ENCODE measurements at places on chromosomes 3 and 15.

DNA sequence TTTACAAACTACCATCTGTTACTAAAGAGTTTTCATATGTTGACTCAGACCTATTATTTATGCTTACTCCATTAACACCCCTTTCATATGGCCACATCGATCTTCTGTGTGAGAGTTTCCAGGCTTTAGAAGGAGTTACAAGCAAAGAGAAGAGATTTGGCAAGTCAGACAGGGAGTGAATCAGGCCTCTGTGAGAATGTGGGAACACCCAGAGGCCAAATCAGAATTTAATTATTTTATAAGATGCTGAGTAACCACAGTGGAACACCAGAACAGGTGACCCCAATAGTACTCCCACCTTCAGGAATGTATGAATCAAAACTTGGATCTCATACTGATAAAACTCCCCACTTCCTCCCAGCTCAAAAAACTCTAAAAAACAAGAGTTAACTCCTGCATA, 42.0 kb downstream of the IFT57 start:
- DNase-seq = no peak

DNA sequence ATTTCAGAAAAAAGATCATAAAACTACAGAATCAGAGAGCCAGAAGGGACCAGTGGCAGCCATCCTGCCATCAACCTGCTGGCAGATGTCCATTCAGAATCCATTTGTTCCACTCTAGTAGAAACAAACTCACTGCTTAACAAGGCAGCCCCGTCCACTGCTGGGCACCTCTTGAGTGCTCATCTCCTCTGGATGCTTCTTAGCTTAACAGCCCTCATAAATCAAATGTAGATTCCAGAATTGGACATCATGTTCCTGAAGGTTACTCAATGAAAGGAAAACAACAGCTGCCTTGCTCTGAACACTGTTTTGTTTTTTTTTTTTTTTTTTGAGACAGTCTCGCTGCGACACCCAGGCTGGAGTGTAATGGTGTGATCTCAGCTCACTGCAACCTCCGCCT, 37.3 kb downstream of the ABCC5 start:
- DNase-seq = no peak

DNA sequence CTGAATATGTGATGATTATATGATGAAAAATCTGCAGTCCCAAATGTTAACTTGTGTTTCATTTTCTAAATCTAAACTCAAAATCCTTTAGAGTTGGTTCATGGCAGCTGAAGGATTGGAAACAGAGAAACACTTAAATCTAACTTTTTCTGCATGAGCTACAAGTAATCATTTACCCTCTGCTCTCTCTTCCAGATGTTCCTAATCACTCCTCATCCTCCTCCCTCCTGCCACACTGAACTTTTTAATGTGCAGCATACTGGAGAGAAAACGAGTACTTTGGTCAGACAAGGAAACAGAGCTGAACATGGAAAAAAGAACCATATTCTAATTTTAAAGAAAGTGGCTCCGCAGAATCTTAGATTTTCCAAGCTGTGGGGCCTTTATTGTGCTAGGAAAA, 321.2 kb upstream of the COL8A1 start:
- no peak for DNase-seq

- DNase-seq = no peak
Measured at GRCh38 chr3:184765047-184765729, 46.8 kb upstream of the VPS8 start.

- DNase-seq = no peak
Measured at GRCh38 chr15:52288051-52288942, 7.3 kb downstream of the MYO5C start.

DNA sequence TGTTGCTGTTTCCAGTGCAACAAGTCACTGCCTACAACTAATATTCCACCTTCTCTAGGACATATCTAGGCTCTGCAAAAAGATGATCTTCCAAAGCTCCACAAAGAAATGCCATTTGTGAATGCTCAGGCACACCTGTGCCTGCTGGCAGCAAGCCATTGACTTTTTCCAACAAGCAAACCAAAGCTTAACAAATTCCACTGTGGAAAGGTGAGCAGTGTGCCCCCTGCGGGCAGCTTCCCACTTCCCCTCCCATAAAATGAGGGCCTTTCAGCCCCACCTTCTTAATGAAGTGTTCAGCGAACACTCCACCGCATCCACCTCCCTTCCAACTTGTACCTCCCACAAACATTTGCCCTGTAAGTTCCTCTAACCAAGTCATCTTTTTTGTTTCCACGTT, 157.5 kb upstream of the SLC24A5 start:
- no peak for DNase-seq

DNA sequence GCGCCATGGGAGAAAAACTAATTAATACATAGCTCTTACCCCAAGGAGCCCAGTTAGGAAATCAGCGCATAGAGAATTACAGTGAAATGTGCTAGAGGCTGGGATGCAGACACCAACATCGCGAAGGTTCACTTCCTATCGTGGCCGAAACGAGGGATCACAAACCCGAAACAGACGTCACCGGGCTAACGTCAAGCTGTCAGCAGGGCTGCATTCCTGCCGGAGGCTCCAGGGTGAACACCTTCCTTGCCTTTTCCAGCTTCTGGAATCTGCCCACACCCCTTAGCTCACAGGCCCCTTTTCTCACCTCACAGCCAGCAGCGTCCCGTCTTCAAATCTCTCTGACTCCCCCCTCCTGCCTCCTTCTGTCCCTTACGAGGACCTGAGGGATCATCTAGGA, 13.0 kb downstream of the GP5 start:
- no peak for DNase-seq

DNA sequence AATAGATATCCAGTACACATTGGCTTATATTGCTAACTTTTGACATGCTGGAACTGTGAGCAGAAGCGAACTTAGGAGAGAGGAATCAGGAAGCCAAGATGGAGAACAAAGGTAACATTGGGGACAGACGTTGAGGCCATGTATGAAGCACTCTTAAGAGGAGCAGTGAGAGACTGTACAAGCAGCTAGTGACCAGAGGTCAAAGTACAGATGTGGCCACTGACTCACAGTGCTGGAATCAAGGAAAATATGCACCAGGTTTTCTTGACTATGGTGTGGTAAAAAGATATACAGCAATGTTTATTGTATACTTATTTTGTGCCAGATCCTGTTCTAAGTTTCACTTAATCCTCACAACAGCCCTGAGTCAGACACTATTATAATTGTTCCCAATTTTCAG, 2.0 kb upstream of the IL20RB start:
- no peak for DNase-seq

DNA sequence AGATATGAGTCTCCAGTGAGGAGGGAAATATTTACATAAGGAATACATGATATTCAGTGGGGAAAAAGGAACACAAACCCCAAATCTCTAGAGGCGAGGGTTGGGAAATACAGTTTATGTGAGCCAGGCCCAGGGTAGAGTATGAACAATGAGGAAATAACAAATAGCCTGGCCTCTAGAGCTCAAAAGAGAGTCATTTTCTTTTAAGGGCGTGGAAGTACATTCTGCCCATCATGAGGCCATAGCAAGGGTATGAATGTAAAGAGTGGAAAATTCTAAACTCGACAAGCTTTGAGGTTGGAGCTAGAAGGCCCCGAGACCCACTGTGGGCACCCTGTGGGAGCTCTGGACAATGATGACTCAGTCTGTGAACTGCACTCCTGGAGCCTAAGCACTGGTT, 27.8 kb upstream of the IGF2BP2 start:
- no peak for DNase-seq

GRCh38 chr3:14718539-14718938, 43.6 kb downstream of the C3orf20 start:
- no peak for DNase-seq

- DNase-seq = peak; percentile 19
Measured at GRCh38 chr3:56799251-56799882, 2.4 kb downstream of the ARHGEF3 start.

- DNase-seq = no peak
Measured at GRCh38 chr15:29844290-29844903, 22.1 kb upstream of the TJP1 start.

DNA sequence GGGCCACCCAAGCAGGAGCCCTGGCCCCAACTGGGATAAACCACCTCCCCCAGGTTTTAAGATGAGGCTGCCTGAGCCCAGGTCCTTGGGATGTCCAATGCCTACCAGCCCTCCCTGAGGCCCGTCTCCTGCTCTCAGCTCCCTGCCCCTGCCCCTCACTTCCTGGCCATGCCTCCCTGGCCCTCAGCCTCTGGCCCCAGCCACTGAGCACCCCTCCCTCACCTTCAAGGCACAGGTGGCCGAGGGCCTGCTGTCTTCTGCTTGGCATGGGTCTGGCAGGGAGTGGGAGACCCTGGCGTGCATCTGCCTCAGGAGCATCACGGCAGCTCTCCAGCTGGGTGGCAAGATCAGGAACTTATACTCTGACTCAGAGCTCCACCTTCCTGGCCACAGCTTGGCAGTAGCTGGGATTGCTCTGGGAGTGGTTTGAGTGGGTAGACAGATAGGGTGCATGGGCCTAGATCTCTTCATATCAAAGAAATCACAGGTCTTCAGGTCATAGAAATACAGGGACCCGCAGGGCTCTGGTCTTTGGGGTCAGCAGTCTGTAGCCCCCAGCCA, at the start of gene PLA2G4E:
Gene PLA2G4E (minus strand): TSS at position 330 of the 561 bp plus-strand sequence. CDS start 12 bp downstream, at position 318.
- no peak for DNase-seq

- no peak for DNase-seq
Measured at GRCh38 chr3:23741036-23741706, 64.6 kb upstream of the UBE2E1 start.

- no peak for DNase-seq
Measured at GRCh38 chr3:127377801-127378655, 90.2 kb upstream of the PRR20G start.

GRCh38 chr3:12590096-12590495, 33.2 kb downstream of the MKRN2 start:
- no peak for DNase-seq
